Stimulated activated CD4-positive, alpha-beta T cell treated with anti-CD3 and anti-CD28 coated beads, Interleukin-12 subunit alpha, Interleukin-12 subunit beta, amount 100 ng/mL, for 24 hours (primary cell): ENCODE measurements at places on chromosomes 1 and 21.

GRCh38 chr1:232439011-232439410 is 190.9 kb downstream of the SIPA1L2 start:
- DNase-seq, result no peak

GRCh38 chr21:15651172-15651571 is 78.6 kb upstream of the USP25 start:
- no peak for DNase-seq

DNA sequence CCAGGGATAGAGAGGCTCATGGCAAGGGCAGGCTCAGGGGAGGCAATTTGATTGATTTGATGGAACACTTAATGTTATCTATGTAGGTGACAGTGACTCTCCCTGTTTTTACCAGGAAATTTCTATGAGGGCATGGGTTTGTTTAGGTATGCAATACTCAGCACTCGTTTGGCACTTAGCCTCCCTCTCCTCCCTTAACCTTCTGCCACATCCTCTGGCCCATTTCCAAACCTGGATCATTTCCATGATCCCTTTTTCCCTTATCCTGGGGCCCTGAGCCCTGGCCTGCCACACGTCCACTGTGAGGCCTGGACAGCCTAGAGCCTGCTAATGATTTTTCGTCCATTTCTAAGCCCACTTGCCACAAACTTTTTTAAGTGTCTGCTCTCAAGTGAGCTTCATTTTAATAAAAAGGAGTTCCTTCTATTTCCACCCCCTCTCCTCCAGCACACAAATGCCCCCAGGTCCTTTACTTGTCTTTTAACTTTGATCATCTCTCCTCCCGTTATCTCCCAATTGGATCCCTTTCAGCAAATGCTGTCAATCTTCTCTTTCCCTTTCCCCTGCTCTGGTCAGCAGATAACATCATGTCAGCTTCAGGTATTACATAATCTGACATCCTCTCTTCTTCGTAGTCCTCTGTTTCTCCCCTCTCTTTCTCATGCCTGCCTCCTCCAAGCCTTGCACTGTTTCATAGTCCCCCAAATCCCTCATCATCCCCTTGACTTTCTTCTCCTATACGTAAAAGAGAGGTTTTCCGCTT is 37.8 kb upstream of the GADD45A start:
- DNase-seq, result no peak

DNA sequence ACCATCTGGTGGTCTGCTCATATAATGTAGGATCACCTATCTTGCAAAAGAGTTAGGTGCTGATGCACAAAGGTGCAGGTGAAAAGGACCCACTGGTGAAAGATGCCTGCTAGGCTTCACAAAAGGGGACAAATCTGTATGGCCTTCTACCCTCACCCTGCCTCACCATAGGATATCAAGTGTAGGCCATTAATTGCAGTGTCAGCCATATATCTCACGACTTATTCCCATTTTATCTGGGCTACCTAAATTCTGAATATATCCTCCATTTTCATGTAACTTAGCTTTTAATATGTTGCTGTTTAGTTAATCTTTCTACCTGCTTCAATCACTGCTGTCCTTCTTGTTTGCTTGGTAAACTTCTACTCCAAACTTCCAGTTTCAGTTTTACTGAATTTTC is 84.2 kb upstream of the DPH5 start:
- no peak for DNase-seq

DNA sequence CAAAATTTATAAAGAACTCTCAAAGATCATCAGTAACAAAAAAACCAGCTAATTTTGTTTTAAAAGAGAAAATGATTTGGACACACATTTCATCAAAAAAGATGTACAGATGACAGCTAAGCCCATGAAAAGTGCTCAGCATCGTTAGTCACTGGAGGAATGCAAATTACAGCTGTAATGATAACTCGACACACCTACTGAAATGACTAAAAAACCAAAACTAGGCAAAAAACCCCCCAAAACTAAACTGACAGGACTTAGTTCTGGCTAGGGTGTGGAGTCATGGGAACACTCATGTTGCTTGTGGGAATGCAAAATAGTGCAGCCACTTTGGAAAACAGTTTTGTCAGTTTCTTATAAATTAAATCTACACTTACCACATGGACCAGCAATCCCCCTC is 59.5 kb downstream of the CNIH3 start:
- DNase-seq, result no peak
